ENCODE measurements at places on chromosomes 13 and 19.

GRCh38 chr19:29001141-29001581, 211.8 kb downstream of the UQCRFS1 start:
- DNase-seq = no peak

DNA sequence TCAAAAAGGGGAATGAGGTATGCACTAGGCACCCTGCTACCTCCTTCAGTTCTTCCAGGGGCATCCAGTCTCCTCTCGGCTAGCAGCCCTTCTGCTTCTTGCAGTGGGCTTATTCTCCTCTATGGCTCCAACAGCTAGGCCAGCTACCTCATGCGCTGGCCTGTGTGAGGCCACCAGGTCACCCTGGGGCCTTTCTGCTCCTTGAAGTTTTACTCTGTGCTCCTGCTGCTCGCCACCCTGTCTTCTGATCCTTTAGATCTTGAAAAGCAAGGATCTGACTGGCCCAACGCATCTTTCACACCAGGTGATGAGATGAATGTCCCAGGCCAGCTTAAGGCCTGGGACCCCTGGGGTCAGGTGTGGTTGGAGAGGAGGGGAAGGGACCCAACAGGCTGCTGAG, 66.2 kb downstream of the RUBCNL start:
- DNase-seq = no peak

DNA sequence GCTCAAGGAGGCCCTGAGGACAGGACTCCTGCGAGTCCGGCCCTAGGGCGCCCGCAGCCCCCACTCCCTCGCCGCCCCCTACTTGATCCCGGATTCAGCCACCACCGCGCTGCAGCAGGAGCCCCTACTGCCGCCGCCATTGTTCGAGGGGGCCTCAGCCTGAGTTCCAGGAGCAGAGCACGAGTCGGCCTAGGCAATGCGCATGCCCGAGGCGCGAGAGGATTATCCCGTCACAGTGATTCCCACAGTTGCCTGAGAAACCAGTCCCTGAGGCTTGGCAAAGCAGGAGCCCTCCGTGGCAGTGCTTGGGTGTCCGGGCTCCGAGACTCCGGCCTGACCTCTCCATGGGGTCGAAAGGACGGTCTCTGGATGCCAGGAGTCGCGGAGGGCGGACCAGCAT, 68.4 kb upstream of the ZNF420 start:
- no peak for DNase-seq

- DNase-seq = peak; percentile 21
Observed at GRCh38 chr13:39821977-39822376, 166.5 kb downstream of the COG6 start.

- peak; percentile 99 for DNase-seq
Observed at GRCh38 chr19:34677386-34678084, at the start of gene ZNF302. Gene ZNF302, plus strand, starts transcription at chr19:34677678. Its CDS starts 1,127 bp downstream, at chr19:34678805.

GRCh38 chr13:95222733-95223018, 78.6 kb downstream of the ABCC4 start:
- no peak for DNase-seq

GRCh38 chr13:111168107-111168506, 53.0 kb downstream of the ARHGEF7 start:
- DNase-seq = no peak

DNA sequence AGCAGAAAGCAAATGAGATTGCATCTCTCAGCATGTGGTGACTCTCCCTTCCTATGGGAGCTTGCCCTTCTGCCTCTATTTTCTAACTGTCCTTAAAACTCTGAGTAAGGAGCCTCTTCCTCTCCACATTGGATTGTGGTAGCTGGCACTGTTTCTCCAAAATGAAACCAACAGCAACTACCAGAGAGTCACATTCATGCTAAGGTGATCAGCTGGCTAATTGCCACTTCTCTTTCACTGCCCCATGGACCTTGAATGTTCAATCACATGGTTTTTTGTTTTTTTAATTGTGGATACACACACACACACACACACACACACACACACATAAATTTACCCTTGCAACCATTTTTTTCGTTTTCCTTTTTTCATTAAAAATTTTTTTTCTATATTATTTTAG, 154.7 kb upstream of the TSC22D1 start:
- DNase-seq = no peak

DNA sequence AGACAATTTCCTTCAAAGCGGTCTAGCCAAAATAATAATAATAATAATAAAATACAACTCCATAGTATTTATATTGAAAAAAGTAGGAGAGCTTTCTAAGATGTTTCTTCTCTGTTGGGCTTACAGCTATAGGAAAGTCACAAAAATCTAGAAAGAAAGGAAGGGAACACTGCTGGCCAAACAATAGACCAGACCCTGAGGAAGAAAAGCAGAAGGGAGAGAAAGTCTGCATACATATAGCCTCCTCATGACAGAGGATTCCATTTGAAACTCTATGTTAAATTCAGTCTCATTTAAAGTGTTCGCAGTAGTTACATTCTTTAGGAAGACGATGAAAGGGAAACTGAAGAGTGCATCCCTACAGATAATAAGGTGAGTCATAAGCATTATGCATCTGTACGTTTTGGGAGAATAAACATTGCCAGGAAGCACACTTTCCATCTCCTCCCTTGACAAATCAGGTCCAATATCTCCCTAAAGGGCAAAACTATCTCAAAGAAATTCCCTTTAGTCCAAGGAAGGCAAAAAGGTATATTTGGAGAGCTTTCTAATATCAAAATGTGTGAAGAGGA, 86.5 kb downstream of the PCDH9 start:
- DNase-seq = no peak

DNA sequence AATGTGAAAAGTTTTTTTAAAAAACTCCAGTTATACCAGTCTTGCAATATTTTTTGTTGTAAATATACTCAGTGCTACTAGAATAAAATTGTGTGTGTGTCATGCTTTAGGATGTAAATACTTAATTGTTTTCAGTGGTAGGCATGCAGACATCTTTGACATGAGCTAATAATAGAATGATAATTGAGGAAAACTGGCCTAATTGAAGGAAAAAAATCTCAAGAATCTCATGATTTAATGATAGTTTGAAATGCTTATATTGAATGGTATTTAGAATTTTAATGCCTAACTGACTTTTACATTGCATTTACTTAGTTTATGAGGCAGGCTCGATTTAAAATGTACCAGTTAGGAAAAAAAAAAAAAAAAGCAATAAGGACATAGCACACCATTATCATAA, 3.2 kb upstream of the MAB21L1 start:
- no peak for DNase-seq

DNA sequence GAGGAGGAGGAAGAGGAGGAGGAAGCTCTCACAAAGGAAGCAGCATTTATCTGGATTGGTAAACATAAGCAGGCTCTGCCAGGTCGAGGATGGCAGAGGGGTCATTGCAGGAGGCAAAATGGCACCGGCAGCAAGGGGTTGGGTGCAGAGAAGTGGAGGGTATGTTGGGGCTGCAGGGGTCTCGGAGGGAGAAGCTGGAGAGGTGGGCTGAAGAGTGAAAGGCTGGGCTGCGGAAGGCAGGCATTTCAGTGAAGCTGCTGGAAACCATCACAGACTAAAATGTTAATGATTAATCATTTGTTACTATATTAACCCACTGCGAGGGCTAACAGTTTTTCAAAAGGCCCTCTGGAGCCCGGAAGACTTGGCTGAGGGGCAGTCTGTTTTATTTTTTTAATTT, 24.6 kb downstream of the TPT1 start:
- no peak for DNase-seq

DNA sequence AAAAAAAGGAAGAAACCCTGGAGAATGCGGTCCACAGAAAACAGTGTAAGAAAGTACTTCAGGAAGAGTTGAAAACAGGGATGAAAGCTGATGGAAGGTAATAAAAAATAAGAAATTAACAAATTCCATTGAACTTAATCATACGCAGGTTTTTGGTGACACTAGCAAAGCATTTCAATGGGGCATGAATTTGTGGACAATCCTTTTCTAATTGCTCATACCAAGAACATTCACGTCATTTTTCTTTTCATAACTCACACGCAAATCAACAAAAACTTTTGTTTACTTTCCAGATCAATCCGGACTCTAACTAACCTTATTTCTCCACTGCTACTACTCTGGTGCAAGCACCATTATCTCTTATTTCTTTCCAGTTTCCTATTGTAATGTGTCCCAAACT, 1195.0 kb downstream of the SLITRK5 start:
- DNase-seq = no peak

GRCh38 chr13:112238436-112238995, 137.6 kb upstream of the SPACA7 start:
- DNase-seq = no peak

Data from inflammatory macrophage treated with lipopolysaccharide for 4 hours (primary cell).